ENCODE measurements at places on chromosomes 1 and 21.

DNA sequence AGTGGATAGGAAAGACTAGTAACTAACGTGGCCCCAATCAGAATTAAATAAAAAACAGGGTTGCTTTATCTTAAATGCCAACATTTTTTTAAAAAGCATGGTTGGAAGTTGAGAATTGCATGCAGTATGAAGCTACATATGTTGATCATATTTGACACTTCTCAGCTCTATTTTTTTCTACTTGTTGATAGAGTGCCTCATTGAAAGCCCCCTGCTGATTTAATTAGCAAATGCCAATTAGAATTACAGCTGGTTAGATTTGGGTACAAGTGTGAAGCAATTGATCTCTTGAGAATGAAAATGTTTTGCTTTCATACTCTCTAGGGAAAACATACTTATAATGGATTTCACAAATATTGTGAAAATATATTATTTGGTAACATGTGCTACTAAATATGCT lies 40.5 kb downstream of the CHD1L start:
- DNase-seq, result no peak

DNA sequence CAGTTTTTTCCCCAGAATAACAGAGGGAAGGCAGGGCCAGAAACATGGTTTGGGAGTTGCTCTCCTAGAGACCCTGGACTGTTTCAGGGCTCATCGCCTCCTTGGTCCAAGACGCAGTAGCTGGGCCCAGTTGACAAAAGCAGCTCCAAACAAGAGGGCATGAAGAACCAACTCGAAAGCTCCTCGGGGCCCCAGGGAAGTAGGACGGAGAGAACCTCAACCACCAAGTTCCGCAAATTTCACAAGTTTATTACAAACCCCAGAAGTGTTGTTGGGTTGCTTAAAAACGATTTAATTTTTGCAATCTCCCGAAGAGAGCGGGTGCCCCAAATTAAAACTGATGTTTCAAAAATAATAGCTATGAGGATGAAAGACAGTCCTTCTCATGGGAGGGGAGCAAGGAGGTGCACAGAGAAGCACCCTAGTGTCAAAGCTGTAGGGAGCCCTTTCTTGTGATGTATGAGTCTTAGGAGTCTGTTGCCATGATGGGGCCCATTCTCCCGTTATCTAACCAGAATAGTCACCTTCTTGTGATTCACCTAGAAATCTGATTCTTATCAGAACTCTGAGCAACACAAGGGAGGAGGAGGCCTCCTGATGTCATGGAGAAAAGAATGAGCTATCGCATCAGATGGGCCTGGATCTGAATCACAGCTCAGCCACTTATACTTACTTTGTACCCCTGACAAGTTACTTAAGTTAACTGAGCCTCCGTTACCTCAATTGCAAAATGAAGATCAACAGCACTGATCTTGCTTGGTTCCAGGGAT lies 165.7 kb upstream of the IRF2BP2 start:
- no peak for DNase-seq

DNA sequence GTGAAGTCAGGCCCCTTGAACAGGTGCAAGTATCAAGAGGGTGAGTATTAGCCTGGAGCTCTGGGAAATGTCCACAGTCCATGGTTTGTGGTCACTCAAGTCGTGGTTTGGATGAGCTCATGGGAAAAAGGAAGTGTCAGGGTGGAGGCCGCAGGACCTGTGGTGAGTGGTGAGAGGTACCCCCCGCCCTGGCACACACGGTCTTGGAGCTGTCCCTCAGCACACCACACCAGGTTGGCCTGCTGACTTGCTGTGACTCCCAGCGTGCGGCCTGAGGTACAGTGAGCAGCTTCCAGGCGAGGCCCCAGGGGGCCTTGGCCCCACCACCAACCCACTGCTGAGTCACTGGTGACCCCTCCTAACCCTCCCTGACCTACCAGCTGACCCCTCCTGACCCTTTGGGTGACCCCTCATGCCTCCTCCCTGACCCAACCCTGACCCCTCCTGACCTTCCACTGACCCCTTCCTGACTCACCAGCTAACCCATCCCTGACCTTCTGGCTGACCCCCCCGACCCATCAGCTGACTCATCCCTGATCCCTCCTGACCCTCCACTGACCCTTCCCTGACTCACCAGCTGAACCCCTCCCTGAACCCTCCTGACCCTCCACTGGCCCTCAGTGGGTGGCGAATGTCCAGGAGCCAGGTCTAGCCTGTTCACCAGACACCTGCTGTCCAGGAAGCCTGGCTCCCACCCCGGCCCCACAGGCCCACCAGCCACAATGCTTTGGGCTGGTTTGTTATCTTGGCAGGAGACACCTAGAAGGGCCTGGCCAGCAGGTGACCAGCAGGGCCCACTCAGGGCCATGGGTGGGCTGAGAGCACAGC lies 34.8 kb upstream of the RNF187 start:
- DNase-seq, result no peak

- DNase-seq, result no peak
Measured at GRCh38 chr1:6822530-6823359, 37.5 kb downstream of the CAMTA1 start.

DNA sequence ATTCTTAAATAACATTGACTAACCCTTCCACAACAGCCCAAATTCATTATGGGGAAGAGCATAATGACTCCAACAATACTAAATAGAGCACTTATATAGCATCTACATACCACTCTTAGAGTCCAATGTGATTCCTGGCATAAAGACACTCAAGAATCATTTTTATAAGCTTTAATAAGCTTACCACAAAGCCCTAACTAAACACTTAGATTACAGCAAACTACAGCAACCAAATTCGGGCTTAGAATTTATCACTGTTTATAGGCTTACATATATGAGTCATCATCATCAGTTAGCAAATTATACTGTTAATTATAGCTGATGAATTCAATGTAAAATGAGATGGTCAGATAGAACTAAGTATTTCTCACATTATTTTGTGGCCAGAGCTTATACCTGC lies 7.3 kb downstream of the SCYL3 start:
- DNase-seq, result no peak

- no peak for DNase-seq
Measured at GRCh38 chr1:112316254-112316913, 79.6 kb upstream of the CTTNBP2NL start.

GRCh38 chr1:94522304-94522703 lies 19.3 kb downstream of the F3 start:
- DNase-seq, result no peak

DNA sequence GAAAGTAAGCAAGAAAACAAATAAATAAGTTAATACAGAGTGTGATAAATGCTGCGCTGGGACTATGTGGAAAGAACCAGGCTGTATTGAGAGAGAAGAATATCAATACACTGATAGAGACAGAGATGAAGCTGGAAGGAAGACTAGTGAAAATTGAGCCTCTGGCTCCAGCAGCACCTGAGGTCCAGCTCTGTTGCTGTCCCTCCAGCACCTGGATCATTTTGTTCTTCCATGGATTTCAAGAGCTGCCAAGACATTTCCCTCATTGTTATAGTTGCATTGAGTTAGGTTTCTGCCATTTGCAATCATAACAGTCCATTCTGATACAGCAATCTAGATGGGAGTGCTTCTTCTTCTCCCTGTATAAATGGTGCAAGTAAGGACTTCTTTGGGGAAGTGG lies 242.7 kb upstream of the FGGY start:
- no peak for DNase-seq

GRCh38 chr1:56933606-56934005 lies 32.2 kb downstream of the C8B start:
- DNase-seq, result no peak

- no peak for DNase-seq
Measured at GRCh38 chr1:154683820-154684219, 75.8 kb upstream of the ADAR start.

DNA sequence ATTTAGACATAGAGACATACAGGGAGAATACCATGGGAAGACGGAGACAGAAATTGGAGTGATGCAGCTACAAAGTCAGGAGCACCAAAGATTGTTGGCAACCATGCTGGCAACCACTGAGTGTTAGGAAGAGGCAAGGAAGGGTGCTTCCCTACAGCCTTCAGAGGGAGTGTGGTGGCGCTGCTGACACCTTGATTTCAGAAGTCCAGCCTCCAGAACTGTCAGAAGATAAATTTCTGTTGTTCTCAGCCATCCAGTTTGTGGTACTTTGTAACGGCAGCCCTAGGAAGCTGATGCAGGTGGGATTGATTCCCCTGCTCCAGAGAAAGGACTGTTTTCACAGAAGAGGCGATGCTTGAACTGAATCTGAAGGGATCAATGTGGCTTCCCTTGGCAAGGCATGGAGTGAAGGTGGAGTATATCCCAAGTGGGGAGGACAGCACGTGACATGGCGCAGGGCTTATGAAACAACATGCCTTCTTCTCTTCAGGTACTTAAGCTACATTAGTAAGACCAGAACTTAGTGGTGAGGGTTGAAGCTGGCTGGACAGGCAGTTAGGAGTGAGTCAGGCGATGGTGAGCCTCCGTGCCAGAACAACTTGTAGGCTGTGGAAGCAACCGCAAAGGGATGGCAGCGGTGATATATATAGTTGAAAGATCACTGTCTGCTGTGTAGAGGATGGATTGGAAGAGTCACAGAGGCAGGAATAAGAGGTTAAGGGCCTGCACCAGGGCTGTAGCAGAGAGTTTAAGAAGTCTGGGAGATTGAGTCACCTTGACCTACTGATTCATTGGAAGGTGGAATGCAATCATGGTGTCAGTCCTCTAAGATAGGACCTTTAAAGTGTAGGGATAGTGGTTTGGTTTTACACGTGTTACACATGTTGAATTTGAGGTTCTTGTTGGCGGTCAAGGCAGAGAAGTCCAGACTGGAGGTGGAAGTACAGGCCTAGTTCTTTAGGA lies 2.1 kb downstream of the LEPR start:
- DNase-seq, result no peak

DNA sequence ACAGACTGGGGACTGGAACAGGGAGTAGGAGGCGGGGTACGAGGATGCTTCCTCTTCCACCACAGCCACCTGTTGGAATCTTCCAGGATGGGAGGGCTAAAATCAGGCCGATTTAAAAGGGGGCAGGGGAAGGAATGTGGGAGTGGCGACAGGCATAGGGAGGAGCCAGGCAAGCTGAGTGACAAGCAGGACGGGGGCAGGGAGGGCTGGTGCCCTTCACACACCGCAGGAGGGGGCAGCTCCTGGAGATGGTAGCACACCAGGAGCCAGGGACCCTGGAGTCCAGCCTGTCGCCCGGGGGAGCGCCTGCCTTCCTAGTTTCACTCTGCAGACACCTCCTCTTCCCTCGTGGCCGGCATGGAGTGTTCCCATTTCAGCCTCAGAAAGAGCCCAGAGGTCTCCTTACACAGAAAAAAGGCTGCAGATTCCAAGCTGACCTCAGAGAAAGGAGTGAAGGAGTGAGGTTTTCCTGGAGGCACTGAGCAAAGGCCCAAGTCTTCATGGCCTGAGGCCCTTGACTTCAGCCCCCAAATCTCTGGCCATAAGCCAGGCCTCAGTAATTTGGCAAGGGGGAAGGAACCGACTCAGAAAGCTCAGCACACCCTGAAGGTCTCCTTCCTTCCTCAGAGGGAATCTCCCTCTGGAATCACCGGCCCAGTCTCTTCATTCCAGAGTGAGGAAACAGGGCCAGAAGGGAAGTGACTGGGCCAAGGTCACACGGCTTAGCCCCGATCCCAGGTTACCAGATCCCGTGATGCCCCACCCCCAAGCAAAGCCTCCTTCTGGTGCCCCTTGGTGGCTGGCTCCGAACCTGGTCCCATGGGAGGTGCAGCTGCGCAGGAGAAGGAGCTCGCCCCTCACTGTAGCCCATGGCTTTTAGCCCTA lies 8.1 kb downstream of the BLACAT1 start:
- no peak for DNase-seq

DNA sequence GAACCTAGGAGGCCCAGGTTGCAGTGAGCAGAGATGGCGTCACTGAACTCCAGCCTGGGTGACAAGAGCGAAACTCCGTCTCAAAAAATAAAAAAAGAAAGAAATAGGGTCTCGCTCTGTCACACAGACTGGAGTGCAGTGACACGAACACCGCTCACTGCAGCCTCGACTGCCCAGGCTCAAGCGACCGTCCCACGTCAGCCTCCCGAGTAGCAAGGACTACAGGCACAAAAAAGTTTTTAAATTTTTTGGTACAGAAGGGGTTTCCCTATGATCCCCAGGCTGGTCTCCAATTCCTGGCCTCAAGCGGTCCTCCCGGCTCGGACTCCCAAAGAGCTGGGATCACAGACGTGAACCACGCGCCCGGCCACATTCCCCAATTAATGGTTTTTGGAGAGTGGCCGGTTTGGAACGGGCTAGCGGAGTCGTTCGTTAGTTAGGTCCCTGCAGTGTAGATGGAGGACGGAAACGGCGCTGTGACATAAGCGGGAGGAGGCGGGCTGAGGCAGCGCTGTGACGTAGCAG lies 611 bp upstream of the GUK1 start:
- no peak for DNase-seq

- DNase-seq, result no peak
Measured at GRCh38 chr21:17513214-17514123, 626 bp downstream of the CXADR start.

DNA sequence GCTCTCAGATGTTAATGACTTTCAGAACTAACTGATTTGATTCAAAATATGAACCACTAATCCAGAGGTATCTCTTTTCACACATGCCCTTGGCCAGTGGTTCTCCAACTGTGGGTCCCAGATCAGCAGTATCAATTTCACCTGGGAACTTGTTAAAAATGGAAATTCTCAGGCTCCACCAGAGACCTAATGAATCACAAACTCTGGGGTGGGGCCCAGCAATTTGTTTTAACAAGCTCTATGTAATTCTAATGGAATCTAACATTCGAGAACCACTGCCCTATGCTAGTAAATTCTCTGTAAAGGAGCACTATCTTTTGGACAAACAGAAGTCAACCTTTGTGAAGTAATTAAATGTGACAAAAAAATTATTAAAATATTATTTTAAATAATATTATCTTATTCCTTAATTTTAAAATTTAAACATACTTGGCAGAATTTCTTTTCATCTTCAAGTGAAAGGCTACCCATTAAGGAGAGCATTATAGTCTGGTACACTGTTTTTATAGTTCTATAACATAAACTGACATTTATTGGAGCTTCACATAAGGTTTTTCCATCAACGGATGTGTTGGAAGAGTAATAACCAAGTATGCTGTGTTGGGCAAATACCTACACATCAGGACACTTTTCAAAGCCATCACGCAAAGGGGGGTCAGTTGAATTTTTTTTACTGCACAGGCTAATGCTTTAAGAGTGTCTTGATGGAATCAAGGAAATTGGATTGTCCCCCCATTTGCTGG lies 130.4 kb downstream of the LHX4 start:
- no peak for DNase-seq

DNA sequence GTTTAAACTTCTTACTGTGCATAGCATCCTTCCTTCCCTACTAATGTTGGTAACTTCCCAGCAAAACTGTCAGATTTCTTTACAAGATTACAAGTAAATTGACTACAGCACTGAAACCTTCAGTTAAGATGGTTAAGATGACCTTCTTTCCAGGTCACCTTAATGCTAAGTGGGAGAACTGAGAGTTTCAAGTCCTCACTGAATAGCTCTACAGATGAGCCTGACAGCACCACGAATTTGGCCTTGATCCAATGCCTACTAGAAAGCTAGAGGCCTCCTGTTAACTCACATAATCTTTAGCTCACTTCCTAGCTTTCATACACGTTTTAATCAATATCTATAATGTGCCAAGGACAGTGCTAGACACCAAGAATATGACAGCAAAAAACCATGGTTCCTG lies 276.0 kb upstream of the PLD5 start:
- no peak for DNase-seq

- no peak for DNase-seq
Measured at GRCh38 chr1:9590201-9590600, 1.5 kb downstream of the TMEM201 start.
